ENCODE measurements at places on chromosomes 5 and 9.

DNA sequence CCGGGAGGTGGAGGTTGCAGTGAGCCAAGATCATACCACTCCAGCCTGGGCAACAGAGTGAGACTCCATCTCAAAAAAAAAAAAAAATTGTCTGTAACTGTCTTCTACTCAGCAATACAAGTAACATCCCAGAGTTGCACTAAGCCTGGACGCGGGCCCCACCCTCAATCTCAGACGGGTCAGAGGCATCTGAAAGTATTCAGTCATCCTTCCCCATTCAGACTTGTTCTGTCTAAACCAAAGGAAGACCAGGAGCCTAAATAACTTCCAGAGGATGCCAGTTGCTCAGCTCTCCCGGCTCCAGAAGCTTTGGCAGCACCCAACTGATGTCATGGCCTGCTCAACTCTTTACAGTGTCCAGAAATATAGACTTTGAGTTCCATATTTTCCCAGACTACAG lies 218.6 kb downstream of the AUH start:
- DNase-seq: no peak

DNA sequence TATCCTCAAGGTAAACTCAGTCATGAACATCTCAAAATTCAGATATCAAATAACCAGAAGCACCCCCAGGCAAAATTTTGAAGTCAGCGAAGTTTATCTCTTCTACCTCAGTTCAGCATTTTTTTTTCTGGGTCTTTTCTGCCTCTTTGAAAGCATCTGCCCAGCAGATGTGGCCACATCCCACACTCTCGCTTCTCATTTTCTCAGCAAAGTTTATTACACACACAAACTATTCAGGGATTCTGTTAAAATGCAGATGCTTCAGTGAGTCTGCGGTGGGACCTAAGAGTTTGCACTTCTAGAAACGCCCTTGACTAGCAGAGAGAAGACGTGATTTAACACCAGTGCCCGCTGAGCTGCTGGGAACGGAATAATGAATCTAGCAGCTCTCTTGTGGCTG lies 19.3 kb downstream of the RASEF start:
- DNase-seq: no peak

DNA sequence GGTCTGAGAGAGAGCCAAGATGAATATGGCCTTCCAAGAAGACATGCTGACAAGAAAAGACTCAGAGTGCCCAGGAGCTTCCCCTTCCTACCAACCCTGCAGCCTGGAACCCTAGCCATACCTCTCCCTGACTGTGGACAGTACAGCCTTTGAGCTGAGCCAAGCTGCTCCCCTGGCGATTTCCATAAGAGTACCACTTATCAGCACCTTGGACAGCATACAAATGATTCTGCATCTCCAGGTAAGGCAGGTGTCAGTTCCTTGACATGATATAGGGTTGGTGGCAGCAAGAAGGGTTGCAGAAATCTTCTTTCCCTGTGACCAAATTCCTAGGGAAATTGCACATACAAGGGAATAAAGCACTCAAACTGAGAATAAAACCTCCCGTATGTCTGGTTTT lies 58.3 kb downstream of the MFAP3 start:
- DNase-seq: no peak

- DNase-seq: no peak
These were observed 178.9 kb downstream of the MSX2 start for GRCh38 chr5:174903172-174903732.

DNA sequence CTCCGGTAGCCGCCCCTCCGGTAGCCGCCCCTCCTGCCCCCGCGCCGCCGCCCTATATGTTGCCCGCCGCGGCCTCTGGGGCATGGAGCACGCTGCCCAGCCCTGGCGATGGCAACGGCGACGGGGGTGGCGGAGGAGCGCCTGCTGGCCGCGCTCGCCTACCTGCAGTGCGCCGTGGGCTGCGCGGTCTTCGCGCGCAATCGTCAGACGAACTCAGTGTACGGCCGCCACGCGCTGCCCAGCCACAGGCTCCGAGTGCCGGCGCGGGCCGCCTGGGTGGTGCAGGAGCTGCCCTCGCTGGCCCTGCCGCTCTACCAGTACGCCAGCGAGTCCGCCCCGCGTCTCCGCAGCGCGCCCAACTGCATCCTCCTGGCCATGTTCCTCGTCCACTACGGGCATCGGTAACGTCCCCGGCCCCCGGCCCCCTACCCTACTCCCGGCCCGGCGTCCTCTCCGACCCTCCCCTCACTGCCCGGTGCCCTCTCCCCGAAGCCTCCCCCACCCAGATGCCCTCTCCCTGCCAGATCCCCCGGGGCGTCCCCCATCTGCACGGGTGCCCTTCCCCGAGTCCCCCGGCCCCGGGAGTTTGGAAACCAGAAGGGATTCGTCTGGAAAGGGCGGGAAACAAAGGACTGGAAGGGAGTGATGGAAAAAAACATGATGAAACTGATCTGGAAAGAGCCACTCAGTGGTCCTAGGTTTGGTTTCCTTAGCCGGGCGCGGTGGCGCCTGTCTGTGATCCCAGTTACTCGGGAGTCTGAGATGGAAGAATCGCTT lies 417 bp downstream of the SRD5A1 start:
- no peak for DNase-seq

DNA sequence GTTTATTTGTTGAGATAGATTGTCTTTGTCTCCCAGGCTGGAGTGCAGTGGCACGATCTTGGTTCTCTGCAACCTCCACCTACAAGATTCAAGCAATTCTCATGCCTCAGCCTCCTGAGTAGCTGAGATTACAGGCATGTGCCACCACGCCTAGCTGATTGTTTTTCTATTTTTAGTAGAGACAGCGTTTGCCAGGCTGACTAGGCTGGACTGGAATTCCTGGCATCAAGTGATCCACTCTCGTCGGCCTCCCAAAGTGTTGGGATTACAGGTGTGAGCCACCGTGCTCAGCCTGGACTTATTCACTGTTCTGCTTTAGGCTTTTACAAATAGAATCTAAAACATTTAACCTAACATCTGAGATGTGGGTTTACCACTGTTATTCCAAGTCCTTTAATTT lies 91.3 kb downstream of the COMMD10 start:
- no peak for DNase-seq

DNA sequence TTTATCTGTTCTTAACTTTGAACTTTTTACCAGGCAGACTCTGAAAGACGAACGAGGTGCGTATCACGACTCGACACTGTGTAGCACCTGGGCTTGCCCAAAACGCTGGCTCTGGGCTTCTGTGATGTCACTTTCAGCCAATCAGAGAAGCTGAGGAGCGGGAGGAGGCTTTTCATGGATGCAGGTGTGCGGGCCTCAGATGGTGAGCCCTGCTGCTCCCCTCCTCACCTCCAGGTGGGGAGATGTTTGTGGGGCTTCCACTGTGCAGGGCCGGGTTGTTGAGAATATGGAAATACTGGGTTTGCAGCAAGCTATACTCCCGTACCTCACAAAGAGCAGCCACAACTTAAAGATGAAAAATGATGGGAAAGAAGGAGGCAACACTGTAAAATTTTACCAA lies 246.3 kb downstream of the IRX2 start:
- no peak for DNase-seq

DNA sequence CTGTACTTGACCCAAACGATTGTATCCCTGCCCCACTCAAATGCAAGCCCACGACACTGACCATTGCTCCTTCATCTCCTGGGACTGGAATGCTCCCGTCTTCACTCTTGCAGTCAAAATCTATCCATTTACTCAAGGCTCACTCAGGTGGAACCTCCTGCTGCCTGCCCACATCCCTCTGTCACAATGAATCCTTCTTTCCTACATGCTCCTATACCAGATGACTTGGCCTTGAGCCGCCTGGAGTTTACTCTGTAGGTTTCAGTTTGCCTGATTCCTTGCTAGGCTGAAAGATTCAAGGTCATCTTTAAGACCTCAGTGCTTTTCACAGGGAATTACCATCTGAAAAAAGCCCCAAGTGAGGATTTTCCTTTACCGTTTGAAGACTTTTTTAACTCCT lies 264.1 kb downstream of the GLIS3 start:
- no peak for DNase-seq

- no peak for DNase-seq
These were observed 51.4 kb upstream of the CAST start for GRCh38 chr5:96610747-96611146.

DNA sequence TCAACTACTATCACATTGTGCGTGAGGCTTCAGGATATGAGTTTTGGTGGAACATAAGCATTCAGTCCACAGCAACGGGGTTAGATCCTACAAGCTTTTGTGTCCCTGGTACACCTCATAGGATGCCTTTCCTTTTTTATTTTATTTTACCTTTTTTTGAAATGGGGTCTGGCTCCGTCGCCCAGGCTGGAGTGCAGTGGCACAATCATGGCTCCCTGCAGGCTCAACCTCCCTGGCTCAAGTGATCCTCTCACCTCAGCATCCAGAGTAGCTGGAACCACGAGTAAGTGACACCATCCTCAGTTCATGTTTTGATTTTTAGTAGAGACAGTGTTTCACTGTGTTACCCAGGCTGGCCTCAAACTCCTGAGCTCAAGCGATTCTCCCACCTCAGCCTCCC lies 86.0 kb upstream of the RAI14 start:
- no peak for DNase-seq

DNA sequence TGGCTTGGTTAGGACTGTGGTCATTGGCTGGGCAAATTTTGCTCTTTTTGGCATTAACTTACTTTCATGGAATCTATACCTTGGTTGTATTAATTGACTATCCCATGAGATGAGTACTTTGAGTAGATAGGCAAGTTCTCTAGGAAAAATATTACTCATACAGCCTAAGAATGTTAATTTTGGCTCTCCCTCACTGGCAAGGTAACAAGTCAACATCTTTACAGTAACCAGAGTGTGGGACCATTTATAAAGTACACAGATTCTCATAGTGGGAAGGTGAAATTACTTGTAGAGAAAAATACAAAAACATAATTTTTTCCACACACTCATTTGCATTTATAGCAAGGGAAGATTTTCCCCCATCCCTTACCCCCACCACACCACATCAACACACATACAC lies 154.6 kb upstream of the ZNF608 start:
- DNase-seq: no peak

GRCh38 chr9:97759581-97760288 lies 62.6 kb upstream of the XPA start:
- no peak for DNase-seq

- no peak for DNase-seq
These were observed 6.2 kb downstream of the EXOC3 start for GRCh38 chr5:449151-449550.
